Ureter (tissue), 1 donor: ENCODE measurements at places on chromosomes 4 and X. TPM values are rescaled to one million over a fixed set of nuclear protein-coding genes. Genes with fewer than 3 reads are reported as not detected.
A peak's percentile ranks its signal among the peaks of the same experiment; 100 is the strongest.

The NUDT6 gene
- total RNA-seq = 9.2 TPM

- no peak for DNase-seq
Measured at GRCh38 chr4:70680934-70681333, 7.4 kb upstream of the UTP3 start.

DNA sequence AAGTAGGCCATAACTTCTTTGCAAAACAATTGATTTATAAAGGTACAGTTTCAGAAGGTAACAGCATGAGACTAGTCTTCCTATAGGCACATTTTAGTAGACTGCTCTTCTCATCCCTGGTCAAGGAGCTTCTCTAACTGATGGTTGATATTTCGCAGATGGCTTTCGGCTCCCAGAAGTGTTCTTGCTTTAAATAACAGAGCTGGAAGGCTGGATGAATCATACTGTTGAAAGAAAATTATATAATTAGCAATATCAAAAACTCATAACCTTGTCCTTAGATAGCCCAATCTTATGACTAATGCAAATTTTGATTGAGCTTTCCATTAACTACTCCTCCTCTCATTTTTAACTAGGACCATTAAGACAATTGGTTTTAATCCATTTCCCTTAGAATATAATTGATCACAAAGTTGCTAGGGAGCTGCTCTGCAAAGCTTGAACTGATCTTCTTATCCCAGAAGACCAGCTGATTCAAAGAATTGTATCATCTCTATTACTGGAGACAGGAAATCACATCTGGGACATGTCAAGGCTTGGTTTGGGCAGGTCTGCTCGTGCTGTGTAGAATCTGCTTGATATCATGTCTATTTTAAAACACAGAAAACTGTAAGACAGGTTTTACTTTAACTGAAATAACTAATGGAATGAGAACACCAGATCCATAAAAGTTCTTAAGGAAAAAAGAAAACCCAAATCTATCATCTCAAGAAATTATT is 38.6 kb downstream of the CENPU start:
- DNase-seq = no peak

DNA sequence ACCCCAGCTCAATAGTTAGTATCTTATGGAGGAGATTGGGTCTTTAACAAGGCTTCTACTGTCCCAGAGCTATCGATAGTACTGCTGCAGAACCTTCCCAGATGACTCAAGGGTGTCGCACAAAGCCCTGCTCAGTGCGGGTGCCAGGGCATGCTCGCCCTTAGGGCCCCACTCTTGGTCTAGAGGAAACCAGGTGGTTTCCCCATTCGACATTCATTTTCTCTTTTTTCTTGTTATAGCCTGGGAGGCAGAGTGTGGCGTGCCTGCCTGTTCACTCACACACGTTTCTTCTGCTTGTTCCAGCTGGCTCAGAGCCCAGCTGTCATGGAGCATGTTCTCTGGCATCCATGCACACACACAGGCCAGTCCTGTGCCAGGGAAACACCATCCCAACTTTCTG is 144.5 kb downstream of the SMIM20 start:
- no peak for DNase-seq

DNA sequence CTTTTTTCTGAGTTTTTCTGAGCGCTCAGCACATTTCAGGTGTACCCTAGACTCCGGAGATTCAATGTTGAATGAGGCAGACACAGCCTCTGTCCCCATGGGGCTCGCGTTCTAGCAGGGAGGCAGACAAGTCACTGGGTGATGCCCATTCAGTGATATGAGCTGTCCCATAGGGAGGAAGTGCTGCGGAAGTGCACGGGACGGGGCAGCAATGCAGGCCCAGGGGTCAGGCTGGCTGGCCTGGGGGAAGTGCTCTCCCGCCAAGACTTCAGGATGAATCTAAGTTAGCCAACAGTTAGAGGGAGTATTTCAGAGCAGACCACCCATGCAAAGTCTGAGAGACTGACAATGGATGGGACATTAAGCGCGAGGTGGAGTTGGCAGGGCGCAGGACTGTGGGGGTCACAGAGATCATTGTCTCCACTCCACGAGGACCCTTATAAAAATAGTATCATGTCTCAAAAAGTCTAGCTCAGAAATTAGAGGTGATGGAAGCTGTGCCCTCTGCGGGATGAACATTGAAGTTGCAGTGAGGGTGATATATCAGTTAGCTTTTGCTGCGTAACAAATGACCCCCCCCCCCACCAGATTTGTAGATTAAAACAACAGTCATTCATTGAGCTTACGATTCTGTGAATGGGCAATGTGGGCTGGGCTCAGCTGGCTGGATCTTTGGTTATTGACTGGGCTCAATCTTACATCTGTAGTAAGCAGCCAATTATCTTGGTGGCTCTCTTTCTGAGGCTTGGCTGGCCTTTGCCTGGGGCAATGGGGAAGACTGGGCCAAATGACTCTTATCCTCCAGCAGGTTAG is 16.4 kb downstream of the PSAPL1 start:
- DNase-seq = no peak

DNA sequence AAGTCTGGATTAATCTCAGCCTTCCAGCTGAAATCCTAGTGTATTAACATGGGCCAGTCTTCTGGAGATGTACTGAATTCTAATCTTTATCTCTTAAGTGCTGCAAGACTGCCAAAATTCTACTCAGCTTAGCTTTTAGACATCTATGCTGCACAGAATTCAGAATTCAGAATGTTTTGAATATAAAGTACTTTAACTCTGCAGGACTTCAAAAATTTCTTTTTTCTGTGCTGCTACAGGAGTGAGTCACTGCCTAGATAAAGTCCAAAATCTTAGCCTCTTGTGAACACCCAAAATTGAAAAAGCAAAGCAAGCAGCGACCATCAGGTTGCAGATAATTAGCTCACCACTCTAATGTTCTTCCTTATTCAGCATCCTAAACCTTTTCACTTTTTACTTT is 1092.6 kb upstream of the PCDH10 start:
- DNase-seq = no peak

The PPM1K gene
- total RNA-seq = 14.2 TPM

- DNase-seq = no peak
Measured at GRCh38 chr4:125368671-125369081, 53.9 kb downstream of the FAT4 start.

GRCh38 chr4:175229154-175229553 is 311.0 kb downstream of the ADAM29 start:
- no peak for DNase-seq

The NKX6-1 gene
- total RNA-seq = 0.70 TPM

GRCh38 chrX:97846718-97847237 is 963.1 kb downstream of the RPA4 start:
- DNase-seq = no peak

DNA sequence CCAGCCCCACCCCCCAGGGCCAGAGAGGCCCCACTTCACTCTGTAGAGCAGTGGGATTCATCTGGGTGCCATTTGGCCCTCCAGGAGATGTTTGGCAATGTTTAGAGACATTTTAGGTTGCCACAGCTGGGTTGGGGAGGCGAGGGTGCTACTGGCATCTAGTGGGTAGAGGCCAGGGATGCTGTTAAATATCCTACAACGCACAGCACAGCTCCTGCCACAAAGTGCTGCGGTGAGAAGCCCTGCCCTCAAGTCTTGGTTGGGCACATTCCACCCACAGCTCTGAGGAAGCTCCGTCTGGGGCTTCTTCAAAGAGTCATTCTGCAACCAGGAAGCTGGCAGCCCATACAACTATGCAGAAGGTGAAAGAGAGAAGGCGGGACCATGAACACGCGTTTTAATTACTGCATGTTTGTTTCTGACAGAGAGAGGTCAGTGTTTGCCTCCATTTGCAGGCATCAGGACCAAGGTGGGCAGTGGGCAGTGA is 48.1 kb upstream of the FAM9C start:
- DNase-seq = peak; percentile 62

DNA sequence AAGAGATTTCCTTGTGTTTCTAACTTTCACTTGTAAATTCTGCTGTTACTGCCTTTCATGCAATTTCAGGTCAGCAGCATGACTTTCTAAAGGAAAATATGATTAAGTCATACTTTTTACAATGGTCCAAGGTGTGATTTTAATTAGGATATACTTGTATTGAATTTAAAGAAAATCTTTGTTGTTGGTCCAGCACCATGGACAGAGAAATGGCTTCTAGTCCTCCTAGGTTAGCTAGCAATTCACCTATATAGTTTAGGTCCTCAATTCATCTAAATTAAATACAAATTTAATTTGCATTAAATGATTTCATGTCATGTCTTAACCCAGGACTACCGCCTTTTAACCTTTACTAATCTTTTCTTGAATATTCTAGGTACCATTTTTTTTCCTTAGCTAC is 304.9 kb upstream of the RPS6KA3 start:
- DNase-seq = no peak

DNA sequence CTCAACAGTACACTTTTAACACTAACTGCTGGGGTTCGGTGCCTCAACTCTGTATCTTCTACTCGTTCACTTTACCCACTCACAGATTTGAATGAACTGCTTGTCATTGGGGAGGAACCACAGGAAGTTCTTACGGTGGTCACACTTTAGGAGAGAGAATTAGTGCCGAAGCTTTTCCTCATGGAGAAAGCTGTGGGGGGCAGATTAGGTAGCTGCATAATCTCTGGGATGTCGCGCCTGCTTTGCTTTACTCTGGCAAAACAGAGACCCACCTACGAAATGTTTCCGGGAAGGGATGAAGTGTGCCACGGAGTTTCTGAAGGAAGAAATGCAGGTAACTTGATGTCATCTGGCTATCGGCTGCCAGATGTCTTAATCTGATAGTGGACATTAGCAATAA is 949.7 kb upstream of the TENM3 start:
- no peak for DNase-seq

The ATP2B3 gene
- not detected for total RNA-seq

DNA sequence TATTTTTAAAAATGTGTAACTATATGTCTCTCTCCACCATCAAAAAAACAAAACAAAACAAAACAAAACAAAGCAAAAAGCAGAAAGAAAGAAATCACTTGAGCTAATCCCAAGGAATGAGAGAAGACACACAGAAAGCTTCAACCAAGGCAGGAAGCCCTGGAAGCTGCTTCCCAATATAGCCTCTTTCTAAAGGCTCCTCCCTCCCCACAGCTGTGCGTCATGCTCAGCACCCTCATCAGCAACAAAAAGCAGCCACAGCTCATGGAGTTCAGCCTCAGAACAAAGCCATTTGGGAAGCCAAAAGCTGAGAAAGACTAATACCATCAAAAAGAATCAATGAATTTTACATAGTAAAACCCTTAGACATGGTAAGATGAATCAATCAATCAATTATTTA is 501.6 kb upstream of the SMIM31 start:
- DNase-seq = no peak

- no peak for DNase-seq
Measured at GRCh38 chrX:139126493-139126892, 404.0 kb upstream of the F9 start.

The MTMR8 gene
- total RNA-seq = 13.0 TPM

DNA sequence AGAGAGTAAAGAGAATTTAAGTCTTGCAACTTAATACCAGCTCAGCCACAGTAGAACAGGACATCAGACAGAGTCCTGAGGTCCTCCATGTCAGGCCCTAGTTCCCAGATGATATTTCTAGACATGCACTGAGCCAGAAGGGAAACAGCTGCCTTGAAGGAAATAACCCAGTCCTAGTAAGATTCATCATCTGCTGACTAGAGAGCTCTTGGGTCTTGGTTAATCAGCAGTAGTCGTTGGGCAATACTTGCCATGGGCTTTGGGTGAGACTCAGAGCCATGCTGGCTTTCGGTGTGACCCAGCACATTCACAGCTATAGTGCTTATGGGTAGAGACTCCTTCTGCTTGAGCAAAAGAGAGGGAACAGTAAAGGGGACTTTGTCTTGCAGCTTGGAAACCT is 379.1 kb downstream of the AR start:
- DNase-seq = no peak

GRCh38 chr4:185307136-185307950 is 88.4 kb downstream of the LRP2BP start:
- DNase-seq = no peak
